T-helper 2 cell treated with Interferon-gamma antibody and Interleukin-4, amounts not matched to agents 5 μg/mL and 100 μg/mL, for 36 hours (primary cell): ENCODE measurements at places on chromosomes 3 and 15.

DNA sequence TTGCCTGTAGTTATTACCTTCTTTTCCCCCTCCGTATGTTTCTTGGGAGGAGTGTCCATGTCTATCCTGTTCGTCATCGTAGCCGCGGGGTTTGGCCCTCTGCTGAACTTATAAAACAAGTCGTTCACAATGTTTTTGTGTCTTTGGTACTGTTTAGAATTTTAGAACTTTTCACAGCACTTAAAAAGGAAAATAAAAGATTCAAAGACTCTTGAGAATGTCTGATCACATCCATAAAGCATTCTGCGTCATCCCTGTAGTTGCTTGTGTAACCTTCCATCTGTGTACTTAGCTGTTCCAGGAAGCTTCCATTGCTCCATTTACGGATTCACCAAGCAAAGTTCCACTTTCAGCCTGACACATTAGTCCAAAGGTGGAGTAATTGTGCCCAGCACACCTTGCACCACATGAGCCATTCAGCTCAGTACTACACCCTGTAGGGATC is 677.1 kb upstream of the NR2F2 start:
- no peak for DNase-seq

- no peak for DNase-seq
These were observed 10.7 kb upstream of the ANXA2 start for GRCh38 chr15:60408463-60408981.

DNA sequence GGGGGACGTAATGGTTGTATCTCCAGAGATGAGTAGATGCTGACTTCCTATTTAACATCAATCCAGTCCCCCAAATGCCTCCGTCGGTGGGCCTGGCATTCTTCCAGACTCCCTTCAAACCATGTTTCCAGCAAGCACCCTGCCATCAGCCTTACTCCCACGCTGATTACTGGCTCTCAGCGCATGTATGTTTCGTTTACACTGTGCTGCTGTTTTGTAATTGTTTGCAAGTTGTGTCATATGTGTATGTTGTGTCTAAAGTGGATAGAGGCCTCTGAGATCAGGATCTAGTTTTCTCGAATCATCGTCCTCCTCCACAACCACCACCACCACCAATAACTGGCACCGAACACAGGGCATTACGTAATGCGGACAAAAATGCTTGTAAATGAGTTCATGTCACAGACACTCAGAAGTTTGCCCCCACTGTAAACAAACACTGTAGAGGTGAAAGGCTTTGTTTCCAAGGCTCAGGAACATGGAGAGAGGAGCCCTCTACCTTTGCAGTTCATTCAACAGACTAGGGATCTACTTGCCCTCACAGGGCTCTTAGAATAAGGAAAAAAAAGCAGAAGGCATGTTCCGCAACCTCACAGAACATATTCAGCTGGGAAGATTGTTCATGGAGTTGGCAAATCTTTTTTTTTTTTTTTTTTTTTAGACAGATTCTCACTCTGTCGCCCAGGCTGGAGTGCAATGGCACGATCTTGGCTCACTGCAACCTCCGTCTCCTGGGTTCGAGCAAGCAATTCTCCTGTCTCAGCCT is 46.1 kb upstream of the SEMA4B start:
- DNase-seq, result no peak

DNA sequence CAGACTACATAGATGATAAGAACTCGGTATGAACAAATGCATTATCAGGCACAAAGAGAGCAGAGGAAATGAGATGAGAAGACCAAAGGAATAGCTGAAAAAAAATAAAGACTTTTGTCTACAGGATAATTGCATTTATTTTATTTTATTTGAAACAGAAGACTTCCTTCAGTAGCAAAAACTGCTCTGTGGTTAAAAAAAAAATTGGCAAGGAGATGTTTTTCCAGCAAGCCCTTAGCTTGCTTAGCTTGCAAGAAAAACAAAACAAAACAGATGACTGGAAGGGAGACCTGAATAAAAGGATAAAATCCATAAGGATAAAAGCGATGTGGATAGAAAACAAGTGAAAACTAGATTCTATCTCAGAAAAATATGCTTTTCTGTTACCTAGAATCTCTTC is 9.1 kb upstream of the PPM1L start:
- DNase-seq, result no peak

DNA sequence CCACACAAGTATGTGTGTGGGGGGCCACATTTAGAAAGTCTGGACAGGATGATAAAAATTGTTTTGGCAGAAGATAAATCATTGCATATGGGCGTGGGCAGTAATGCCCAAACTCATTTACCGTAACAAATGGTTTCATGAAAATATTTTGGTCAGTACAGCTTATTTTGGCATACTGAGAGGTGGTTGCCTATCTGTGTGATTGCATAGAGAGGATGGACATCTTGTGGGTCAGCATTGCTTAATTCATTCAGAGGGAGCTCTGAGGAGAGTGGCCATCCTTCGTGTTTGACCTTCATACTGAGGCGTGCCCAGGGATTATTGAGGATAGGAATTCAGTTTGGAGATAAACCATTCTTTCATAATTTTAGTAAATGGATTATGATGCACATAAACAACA is 162.5 kb downstream of the GAP43 start:
- DNase-seq, result no peak

GRCh38 chr3:128151758-128152274 is 1.5 kb upstream of the EEFSEC start:
- no peak for DNase-seq

DNA sequence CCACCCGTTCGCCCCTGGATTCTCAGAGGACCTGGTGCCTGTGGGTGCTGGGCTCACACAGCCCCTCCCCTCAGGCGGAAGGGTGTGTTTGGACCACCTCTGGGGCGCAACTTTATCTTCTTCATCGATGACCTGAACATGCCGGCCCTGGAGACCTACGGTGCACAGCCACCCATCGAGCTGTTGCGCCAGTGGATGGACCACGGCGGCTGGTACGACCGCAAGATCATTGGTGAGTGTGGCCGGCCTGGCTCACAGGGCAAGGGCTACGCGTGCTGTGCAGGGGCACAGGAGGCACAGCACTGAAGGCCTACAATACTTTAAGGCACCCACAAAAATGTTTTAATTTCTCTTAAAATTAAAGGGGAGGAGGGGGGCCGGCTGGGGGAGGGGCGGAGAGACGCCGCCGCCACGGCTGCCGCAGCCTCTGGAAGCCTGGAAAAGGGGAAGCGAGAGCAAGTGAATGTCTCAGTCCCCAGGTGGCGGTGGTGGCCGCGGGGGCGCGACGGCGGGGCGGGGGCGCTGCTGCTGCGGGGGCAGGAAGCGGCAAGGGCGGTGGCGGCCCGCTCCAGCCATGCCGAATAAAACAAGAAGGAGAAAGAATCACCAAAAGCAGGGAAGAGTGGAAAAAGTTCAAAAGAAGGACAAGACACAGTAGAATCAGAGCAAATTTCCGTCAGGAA is 56.8 kb downstream of the DNAH1 start:
- DNase-seq, result no peak

GRCh38 chr3:71099997-71100719 is 483.4 kb downstream of the FOXP1 start:
- DNase-seq, result no peak

DNA sequence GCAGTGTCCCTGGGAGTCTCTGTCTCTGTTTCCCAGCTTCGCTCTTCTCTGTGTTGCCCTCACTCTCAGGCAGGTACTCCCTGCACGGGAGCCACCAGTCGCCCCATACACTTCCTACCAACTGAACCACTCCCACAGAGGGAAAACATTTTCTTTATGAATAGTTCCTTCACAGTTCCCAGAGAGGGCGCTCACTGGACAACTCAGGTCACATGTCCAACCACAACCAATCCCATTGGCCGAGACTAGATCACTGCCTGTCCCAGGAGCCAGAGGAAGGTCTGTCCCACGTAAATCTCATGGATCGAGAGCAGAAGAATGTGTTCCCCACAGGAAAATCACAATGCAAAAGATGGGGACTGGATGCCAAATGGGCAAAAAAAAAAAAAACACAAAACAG is 26.1 kb downstream of the GRK7 start:
- no peak for DNase-seq
